ENCODE measurements at places on chromosomes 3 and 15. TPM values are rescaled to one million over a fixed set of nuclear protein-coding genes. Genes with fewer than 3 reads are reported as not detected.

DNA sequence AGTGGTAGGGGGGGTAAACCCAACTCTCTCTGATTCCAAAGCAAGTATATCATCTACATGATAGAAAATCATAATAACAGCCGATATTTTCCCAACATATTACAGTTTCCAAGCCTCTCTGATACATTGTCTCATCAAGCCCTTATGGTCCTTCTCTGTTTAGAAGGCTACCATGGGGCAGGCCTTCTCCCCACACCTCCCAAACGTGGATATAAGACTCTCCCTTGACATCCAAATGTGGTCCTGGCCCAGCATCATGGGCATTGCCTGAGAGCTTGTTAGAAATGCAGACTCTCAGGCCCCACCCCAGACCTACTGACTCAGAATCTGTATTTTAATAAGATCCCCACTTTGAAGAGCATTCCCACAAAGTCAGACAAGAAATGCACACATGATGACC lies 17.7 kb upstream of the CCR9 start:
- DNase-seq: no peak

GRCh38 chr3:40996382-40996781 lies 202.9 kb upstream of the CTNNB1 start:
- DNase-seq: no peak

DNA sequence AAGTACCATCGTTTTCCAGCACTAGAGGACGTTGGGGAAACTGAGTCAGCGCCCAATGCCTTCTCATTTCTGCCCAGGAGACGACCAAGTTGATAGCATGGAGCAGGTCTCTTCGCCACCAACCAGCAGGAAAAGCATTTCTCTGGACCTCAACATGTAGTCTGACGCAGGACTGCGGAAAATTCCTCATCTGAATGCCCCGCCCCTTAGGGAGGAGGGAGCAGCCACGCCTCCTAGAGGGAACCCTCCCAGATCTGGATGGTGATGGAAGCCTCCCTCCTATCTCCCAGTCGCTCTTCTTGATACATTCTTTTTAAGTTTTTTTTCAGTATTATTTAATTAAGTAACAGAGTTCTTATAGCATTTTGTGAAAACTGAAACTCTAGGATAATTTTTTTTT lies 17.4 kb upstream of the MINDY4B start:
- no peak for DNase-seq

- no peak for DNase-seq
These were observed 6.5 kb downstream of the ZNF589 start for GRCh38 chr3:48247401-48247811.

- no peak for DNase-seq
These were observed 4.7 kb downstream of the NUP210 start for GRCh38 chr3:13415236-13415986.

GRCh38 chr3:140093742-140094141 lies 158.8 kb downstream of the CLSTN2 start:
- DNase-seq: no peak

DNA sequence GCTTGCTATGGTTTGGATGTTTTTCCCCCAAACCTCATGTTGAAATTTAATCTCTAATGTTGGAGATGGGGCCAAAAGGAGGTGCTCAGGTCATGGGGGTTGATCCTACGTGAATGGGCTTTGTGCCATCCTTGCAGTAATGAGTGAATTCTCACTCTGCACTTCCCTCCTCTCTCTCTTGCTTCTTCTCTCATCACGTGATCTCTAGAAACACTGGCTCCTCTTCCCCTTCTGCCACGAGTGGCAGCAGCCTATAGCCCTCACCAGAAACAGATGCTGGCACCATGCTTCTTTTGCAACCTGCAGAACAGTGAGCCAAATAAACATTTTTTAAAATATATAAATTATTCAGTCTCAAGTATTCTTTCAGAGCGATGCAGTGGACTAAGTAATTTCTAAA lies 13.3 kb upstream of the PLSCR1 start:
- no peak for DNase-seq

DNA sequence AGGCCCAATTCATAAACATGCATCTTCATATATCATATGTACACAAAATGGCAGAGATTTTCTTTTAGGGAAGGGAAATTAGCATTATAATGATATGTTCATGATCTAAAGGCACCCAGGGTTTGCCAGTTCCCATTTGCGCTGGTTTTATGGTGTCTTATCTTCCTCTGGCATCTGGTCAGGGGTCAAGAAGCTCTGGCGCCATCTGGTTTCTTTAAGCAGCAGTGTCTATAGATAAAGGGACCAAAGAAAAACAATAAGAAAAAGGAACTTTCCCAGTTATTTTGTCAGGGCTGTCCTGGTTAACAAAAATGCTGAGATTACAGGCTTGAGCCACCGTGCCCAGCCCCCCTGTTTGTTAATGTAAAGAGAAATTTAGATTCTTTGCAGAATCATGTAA lies 3.3 kb upstream of the DCP1A start:
- no peak for DNase-seq

- DNase-seq: no peak
These were observed 5.8 kb downstream of the GUCA1C start for GRCh38 chr3:108947855-108948254.

GRCh38 chr3:73576999-73577461 lies 47.7 kb downstream of the PDZRN3 start:
- DNase-seq: no peak

DNA sequence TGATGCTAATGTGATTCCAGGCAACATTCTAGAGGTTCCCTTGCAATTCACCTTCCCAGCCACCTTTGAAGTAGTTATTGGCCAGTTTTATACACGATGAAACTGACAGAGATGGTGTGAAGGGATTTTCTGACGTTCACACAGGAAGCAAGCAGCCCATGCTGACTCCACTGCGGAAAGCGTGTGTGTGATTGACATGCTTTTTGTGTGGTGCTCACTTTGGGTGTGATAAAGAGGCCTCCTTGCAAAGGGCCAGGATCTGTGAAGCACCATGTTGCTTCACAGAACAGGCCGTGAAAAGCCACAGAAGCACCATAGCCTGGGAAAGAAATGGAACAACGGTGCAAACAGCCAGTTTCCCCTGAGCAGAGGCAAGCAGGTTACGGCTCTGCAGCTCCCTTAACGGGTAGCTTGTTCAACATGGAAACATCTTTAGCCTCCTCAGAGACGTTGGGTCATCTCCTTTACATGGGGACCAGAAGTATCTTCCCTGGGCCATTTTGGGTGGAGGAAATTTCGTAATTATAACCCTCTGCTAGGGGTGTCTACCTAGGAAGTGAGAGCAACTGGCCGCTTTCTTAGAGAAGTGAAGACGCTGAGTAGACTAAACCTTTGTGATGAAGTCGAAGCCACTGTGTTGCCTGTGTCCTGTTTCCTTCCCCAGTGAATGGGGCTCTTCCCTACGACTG lies 108.5 kb downstream of the APBA2 start:
- peak; percentile 53 for DNase-seq

DNA sequence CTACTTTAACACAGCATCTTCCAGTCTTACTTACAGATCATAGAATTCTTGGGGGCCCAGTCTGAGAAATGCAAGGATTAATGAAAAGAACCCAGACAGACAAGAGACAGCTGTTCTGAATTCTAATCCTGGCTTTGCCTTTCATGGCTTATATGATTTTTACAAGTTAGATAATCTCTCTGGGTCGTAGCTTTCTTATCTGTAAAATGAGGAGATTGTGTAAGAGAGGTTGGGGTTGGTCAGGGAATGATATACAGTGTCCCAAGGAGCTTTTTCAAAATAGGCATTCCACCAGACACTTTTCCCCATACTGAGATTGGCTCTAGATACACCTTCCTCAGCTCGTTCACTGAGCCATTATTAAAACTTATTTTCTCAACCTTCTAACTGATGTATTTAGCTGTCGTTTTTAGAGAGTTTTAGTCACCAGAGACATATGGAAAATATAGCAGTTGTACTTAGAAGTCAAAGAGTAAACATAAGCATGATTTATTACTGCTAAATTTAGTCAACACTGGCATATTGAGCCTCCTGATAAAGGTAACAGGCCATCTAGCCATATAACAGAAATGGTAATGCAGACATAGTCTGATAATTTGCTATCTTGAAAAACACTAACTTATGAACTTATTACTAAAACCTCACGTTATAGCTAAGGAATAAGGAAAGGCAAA lies 163.0 kb upstream of the MLF1 start:
- no peak for DNase-seq

DNA sequence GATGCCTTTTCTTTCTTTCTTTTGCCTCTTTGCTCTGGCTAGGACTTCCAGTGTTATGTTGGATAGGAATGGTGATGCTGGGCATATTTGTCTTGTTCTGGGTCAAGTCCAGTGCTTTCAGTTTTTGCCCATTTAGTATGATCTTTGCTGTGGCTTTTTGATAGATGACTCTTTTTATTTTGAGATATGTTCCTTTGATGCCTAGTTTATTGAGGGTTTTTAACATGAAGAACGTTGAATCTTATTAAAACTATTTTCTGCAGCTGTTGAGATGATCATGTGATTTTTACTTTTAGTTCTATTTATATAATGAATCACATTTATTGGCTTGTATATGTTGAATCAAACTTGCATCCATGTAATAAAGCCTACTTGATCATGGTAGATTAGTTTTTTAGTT lies 363.8 kb upstream of the RASGRP1 start:
- DNase-seq: no peak

The CFAP44 gene
- 3.7 TPM for total RNA-seq

The STARD9 gene
- total RNA-seq: 4.4 TPM

The RBP2 gene
- not detected for total RNA-seq
